ENCODE measurements at places on chromosomes 6 and 20. TPM values are rescaled to one million over a fixed set of nuclear protein-coding genes. Genes with fewer than 3 reads are reported as not detected.

DNA sequence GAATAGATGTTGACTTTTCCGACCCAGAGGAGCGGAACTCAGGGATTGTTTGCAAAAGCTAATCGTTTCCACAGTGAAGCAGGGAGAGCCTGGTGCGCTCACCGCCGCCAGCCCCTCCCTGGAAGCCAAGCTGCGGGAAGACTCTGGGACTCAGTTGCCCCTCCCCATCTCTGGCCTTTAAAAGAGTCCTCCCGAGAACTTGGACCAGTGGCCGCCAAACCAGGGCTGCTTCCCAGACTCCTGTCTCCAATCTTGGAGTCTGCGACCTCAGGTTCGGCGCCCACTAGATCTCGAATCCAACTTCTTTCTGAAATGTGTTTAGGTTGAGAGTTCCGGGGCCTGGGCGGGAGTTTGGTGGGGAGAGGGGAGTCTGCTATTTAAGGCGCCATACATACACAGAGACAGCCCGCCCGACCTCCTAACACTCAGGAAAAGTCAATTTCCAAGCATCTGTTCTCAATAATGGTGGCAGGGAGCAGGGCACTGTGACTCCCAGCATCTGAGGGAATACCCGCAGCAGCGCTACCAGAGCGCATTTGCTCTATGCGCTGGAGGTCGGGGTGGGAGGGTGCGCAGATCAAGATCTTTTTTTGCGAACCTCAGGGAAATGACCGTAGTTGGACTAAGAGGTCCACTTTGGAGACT, 800 bp upstream of the GRIK2 start:
- peak; percentile 13 for DNase-seq

- DNase-seq = no peak
These were observed 736.0 kb downstream of the CD109 start for GRCh38 chr6:74431873-74432580.

DNA sequence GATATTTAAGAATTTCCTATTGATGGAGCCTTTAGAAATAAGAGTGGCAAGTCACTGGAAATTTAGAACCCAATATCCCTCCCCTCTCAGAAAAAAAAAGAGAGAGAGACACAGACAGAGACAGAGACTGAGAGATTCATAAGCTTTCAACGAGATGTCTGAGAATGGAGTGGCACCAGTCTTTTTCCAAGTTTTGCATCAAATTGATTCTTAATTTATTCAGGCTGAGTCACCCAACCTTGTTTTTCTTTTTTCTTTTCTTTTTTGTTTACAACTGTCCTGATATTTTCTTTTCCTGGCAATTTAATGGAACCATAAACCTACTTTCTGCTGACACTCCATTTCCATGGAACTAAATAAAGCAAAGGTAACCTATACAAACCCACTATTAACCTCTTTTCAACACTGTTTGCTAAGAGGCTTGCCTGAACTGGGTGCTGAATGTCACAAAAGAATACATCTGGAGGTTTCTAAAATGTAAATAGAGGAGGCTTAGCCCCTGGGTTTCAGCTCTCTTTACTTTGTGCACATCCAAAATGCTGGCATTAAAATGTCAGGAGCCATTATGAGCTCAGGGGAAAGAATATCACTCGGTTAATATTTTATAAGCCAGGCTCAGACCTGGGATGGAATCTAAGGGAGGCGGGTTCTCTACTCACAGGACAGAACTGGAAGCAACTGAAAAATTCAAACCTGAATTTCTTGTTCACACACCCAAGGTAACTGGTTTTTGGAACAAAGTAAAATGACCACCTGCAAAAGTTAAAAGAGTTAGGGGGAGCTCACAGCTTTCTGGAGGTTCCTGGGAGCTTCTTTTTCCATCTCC, 100.8 kb downstream of the BFSP1 start:
- DNase-seq = no peak

DNA sequence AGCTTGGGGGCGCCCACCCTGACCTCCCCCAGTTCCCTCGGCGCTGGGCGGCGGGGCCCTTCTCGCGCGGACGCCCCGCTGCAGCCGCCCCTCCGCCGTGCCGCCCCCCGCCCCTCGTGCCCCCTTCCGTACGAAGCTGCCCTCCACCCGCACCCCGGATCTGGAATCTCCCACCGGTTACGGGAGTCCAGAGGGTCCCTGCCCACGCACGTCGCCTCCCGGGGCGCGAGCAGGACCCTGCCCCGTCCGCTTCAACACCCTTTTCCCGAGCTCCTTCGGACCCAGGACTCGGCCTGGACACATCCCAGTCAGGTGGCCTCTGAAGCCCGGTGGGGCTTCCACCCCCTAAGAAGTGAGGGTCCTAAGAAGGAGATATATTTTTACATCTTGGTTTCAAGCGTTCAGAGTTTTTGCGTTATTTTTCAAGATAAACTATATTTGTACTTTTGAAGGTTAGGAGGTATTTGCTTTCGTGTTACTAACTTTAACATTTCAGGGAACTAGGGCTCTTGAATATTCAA, 506 bp downstream of the ARFGAP1 start:
- no peak for DNase-seq

GRCh38 chr6:6007366-6008088, 802 bp upstream of the NRN1 start:
- DNase-seq = peak; percentile 54

DNA sequence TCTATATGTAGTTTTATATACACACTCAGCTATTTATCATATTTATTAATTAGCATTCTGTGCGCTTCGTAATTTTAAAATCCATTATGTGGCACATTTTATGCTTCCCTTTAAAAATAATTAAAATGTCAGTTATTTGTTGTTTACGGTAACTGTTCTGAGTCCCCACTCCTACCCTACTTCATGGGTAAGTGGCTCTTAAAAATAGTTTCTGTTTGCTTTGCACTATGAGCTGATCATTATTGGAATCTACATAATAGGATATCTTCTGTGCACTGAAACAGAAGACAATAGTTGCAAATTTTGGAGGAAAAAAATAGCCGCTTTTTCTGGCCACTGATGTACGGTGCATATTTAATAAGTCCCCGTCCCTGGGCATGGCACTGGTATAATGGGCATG, 25.2 kb downstream of the LCA5 start:
- no peak for DNase-seq

GRCh38 chr6:129621252-129621651, 88.7 kb downstream of the ARHGAP18 start:
- DNase-seq = peak; percentile 26

DNA sequence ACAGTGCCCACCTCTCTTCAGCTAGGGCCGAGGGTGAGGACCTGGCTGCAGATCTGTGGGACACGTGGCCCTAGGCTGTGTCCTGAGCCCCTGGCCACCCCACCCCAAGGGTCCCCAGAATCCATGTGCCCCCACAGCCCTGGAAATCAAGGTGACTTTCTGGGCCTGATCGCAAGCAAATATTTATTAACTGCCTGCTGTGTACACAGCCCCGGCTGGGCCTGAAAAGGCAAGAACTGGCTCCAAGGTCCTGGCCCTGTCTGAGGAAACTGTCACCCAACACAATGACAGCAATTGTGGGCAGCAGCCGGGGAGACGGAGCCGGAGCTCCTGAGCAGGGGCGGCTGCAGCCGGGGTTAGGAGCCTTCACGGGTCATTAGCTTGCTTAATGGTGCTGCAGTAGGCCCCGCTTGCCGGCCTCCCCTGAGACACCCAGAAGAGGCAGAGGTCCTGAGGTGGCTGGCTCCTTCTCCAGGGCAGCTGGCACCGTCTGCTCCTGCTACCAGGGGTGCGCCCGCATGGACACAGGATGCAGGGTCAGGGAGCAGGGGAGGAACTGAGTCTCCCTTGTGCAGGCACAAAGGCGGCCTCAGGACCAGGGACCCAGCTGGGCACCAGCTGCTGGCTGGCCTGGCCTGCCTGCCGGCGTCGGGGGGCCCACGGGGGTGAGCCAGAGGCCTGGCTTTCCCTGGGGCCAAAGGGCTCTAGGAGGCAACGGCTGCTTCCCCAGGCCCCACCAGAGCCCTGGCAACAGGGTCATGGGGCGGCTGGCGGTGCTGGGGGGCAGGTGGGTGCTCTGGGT, 24.1 kb downstream of the NPEPL1 start:
- peak; percentile 5 for DNase-seq

DNA sequence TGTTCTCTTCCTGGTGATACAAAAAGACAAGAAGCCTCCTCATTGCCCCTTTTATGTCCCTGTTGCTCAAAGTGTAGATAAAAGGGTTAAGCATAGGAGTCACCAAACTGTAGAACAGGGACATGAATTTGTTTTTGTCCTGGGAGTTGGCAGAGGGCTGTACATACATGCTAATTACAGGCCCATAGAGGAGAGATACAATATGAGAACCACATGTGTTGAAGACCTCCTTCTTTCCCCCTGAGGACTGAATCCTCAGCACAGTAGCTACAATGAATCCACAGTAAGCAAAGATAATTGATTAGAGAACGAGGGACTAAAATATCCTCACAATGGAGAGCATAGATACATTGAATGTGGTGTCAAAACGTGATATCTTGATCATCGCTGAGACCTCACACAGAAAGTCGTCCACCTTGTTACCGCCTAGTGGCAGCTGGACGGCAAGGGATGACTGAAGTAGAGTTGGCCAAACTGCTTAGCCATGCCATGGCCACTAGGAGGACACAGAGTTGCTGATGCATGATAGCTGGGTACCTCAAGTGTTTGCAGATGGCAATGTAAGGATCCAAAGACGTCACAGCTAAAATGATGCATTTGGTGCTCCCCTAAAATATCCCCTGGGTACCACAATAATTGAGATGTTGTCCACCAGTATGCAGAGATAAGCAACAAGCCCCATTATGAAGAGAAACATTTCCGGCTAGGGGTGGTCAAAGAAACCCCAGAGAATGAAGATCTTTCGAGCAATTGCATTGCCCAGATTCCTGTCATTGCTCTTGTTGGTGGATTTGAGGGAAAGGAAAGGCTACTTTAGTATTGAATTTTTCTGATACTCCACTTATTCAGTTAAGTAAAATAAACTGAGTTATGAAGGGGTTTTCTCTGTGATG, 15.0 kb downstream of the OR2B3 start:
- DNase-seq = peak; percentile 52

DNA sequence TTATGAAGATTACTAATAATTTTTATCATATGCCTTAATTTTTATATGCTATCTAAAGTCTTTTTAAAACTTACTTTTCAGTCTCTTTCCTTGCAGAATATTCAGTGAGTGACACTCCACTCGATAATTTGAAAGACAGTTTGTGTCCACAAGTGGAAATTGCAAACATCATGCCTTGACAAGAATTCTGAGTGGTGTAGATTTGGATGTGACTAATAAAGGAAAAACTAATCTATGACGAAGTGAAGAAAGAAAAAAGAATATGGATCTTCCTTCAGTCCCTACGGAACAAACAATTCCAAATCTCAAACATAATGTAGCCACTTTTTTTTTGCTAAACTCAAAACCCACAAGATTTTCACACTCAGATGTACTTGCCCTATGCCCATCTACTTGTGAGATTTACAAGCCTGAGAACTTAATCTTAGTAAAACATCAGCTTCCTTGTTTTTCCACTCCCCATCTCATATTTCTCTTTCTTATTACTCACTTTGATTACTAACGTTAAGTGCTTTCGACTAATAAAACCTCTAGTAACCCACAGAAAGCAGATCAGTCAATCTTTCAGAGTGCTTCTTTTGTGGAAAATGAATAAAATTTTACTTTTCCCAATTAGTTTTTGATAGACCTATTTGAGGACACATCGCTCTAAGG, 1155.8 kb downstream of the GRIK2 start:
- no peak for DNase-seq

DNA sequence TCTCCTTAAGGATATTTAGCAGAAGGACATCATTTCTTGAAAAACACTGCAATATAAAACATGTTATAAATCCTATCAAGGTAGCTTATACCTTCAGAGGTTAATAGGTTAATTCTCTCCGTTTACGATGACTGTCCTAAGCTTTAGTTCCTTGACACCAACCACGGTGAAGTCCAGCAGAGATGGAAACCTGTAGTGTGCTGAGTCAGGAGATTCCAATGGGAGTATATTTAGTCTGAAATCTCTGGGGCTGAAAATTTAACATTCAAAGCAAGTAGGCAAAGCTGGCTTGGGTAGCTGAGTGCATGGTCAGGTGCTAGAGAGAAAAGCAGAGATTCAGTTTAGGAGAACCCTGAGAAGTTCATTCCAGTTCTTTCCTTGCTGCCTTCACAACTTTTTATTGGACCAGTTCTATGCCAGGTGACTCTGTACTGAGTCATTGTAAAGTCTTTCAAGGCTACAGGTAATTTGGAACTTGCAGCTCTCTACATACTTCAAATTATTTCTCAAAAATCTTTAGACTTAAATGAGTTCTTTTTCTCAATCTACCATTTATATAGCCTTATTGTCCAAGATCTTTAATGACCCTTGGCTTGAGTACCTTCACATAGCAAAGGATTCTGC, 1009.4 kb upstream of the FLRT3 start:
- no peak for DNase-seq

MLIP gene
- not detected for total RNA-seq

RAB22A gene
- 14.2 TPM for total RNA-seq

WFDC10B gene
- not detected for total RNA-seq

TAP2 gene
- total RNA-seq = 9.2 TPM

ENPP5 gene
- total RNA-seq = 4.8 TPM

MATN4 gene
- total RNA-seq = not detected

Measured in endothelial cell (in vitro differentiated cells).